ENCODE measurements at places on chromosomes 11 and 22. TPM values are rescaled to one million over a fixed set of nuclear protein-coding genes. Genes with fewer than 3 reads are reported as not detected.

- H3K27me3 ChIP-seq: no peaks in the 10 kb centered on the region
- DNase-seq: no peak
- H3K27ac ChIP-seq: peak overlapping the region; percentile 92
- no peak overlapping the region for H3K4me3 ChIP-seq
These were observed 518.7 kb downstream of the NTM start for GRCh38 chr11:131889146-131889577.

GRCh38 chr11:61532134-61533038 lies 23.8 kb downstream of the LRRC10B start:
- no peak overlapping the region for H3K4me3 ChIP-seq
- DNase-seq: peak; percentile 97
- no peak overlapping the region for H3K27ac ChIP-seq
- no peaks in the 10 kb centered on the region for H3K36me3 ChIP-seq
- H3K27me3 ChIP-seq: peaks cover 12% of the 10 kb centered on the region

Gene CYB5R2
- 9.1 TPM for total RNA-seq

Gene TYR
- not detected for total RNA-seq

Gene CLCF1
- total RNA-seq: 6.2 TPM

Measured in osteoblast (primary cell).